ENCODE measurements at places on chromosomes 3 and 15.

GRCh38 chr15:77629070-77630030 lies 3.4 kb downstream of the LINGO1 start:
- DNase-seq, result no peak

DNA sequence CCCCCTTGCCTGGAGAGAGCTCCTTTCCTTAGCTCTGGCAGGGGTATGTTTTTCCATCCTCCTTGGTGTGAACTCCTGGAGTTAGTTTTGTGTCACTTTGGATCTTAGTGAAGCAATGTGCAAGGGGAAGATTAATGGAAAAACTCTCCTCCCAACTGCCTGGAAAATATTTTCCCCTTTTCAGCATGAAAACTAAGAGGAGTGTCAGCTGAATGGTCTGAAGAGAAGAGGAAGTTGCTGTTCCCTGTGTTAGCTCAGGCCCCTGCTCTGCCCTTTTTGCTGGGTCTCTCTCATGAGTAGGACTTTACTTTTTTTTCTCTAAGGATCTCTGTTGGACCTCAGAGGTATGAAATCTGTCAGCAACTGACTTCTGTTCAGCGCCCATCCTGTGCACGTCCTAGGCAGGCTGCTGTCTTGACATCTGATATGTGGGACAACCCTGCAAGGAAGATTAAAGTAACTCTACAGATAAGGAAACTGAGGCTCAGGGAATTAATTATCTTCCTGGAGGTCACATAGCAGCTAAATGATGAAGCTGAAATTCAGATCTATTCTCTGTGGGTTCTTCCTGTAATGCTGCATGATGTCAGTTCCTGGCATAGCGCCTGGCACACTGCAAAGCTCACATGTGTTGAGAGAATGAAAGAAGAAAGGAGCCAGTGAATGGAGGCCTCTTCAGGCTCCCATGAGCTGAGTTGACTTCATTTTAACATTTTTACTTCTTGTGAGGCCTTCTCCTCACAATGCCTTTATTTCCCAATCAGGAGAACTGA lies 109.7 kb upstream of the GALNT15 start:
- peak; percentile 77 for DNase-seq

GRCh38 chr15:74449643-74450205 lies 11.2 kb downstream of the UBL7 start:
- no peak for DNase-seq

DNA sequence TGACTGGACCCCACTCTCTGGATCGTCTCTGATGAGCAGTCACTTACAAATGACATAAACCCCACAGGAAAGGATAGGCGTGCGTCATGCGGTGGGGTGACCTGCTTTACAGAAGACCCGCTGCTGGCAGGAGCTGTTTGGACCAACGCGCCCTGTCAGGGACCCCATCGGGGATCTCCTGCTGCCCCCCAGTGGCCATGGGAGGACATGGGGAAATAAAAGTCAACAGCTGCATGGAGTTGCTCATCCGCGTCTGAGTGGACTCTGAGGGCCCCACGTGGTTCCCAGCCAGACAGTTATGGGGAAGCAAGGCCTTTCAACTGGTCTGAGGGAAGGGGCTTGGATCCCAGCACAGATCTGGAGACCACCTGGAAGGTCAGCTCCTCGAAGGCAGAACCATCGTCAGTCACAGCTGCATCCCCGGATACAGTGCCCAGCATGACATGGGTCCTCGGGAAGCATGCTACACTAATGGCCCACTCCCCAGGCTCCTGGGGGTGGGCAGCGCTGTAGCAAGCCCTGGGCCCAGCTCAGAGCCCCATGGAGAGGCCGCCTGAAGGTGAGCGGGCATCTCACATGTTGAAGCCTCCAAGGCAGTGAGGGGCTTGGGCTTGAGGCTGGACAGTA lies 32.1 kb downstream of the PTH1R start:
- DNase-seq, result peak; percentile 75

DNA sequence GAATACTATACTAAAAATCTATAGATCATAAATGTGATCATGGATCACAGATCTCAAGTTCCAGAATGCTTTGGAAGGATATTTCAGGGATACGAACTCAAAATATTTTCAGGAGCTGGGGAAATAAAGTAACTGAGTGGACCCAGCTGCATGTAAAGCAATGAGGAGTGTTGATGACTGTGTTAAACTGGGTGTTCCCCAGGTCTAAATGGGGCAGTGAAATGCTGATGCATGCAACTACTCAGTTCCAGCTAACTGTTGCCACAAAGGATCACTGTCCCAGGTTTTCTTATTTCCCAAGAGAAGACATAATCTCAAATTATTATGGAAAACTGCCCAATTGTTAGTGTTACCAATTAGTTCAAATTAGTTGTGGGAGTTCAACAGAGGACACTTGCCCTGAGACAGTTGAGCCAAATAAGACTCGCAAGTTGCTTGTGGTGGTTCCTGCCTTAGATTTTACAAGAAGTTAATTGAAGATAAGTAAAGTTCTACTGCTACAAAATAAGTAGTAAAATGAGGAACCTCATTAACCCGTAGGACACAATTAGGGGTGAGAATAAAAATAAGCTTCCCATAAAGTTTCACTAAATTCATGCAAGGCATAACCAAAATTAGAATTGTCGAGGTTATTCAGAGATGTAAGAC lies 66.3 kb upstream of the IL12A start:
- no peak for DNase-seq

DNA sequence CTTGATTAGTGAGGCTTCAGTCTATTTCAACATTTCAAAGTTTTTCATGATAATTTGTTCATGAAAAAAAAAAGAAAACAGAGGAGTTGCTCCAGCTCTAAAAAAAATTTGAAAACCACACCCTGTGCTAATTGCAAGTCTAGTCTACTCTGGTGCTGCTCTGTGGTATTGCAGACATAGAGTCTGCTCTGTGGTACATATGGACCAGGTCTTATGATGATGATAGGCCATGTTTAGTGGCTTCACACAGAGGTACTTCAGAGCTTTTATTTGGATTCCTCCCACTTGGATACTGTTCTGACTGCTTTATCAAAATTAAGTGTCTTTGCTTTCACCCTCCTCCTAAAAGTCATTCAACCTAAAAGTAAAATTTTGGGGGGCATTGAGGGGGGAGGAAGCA lies 160.8 kb downstream of the ALCAM start:
- DNase-seq, result peak; percentile 16

GRCh38 chr3:85252686-85253085 lies 293.9 kb downstream of the CADM2 start:
- DNase-seq, result no peak

- no peak for DNase-seq
Measured at GRCh38 chr15:39887211-39887610, 32.9 kb downstream of the GPR176 start.

- no peak for DNase-seq
Measured at GRCh38 chr15:95365511-95366107, 964.9 kb upstream of the NR2F2 start.

GRCh38 chr3:133962849-133963248 lies 66.9 kb downstream of the SLCO2A1 start:
- DNase-seq, result peak; percentile 36

GRCh38 chr3:15458212-15458780 lies 30.9 kb downstream of the EAF1 start:
- no peak for DNase-seq

- DNase-seq, result peak; percentile 54
Measured at GRCh38 chr3:70840106-70840870, 527.9 kb upstream of the MDFIC2 start.

- no peak for DNase-seq
Measured at GRCh38 chr15:69868756-69869155, 229.0 kb downstream of the TLE3 start.

DNA sequence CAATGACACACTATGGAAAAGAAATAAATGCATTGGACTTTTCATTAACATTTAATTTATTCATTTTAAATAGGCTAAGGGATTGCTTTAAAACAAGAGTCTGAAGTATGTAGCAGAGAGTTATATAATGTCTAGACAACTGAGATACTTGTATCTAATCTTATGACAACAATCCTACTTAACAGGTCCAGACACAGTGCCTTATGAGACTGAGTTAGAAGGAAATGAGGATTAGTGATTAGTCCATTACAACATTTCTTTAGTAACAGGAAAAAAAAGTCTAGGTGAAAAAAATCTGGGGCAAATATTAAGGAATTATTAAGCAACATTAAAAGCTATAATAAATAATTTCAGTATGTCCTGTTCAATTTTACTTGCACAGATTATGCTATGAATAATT lies 140.6 kb downstream of the MEIS2 start:
- peak; percentile 81 for DNase-seq

All from epithelial cell of esophagus (primary cell).